Smooth muscle cell of the brain vasculature (primary cell): ENCODE measurements at places on chromosomes 16 and 17.

DNA sequence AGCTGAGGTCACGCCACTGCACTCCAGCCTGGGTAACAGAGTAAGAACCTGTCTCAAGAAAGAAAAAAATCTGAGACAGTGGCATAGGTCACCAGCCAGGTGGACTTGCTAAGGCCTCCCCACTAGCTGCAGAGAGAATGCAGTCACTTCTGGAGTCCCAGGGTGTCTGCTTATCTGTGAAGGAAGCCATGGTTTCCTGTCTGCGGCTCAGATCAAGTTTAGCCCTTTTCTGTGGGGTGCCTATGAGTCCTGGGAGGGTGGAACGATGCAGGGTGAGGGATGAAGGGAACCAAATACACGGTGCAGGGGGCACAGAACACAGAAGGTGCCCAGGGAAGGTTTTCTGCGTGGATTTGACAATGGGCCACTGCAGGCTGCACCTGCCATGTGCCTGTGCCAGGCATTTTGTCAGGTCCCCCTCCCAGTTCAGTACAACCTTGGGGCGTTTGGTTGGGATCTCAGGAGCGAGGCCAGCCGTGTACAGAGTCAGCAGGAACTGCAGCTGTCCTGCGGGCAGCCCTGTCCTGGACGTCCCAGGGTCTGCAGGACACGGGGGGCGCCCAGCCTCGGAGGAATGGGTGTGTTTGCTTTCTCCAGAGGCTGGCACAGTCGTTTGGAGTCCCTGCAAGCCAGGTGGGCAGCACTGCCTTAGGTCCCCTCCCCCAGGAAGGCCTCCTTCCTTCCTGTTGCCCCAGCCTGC lies 41.8 kb downstream of the RAB11FIP4 start:
- no peak for DNase-seq

- no peak for DNase-seq
Measured at GRCh38 chr17:82370471-82371332, 863 bp upstream of the UTS2R start.

DNA sequence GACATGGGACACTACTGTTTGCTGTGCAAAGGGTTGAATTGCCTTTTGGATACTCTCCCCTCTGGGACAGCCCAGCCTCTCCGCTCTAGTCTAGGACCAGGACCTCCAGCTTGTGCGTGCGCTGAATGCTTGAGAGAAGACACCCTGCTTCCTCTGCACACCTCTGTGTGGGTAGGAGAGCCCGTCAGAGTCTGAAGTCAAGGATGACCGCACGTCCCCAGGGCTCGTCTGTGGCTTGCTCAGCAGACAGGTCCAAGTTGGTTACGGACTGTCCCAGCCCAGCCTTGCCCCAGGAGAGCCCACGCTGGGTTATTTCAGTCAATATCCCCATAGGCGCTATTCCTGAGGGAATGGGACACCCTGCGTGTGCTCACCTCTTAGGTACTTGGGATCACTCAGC lies 3.7 kb downstream of the C16orf89 start:
- DNase-seq: no peak

- no peak for DNase-seq
Measured at GRCh38 chr17:47875011-47875985, 20.7 kb upstream of the SP2 start.

GRCh38 chr16:30112197-30113030 lies 923 bp downstream of the GDPD3 start:
- no peak for DNase-seq

GRCh38 chr17:42276359-42276608 lies at the start of gene STAT5B:
TSS of gene STAT5B (minus strand) at chr17:42276391. CDS start at chr17:42232127, 44,264 bp downstream.
- DNase-seq: no peak

GRCh38 chr16:73006026-73006425 lies 41.9 kb downstream of the ZFHX3 start:
- no peak for DNase-seq

- DNase-seq: no peak
Measured at GRCh38 chr17:46035112-46035818, 36.2 kb downstream of the STH start.

- no peak for DNase-seq
Measured at GRCh38 chr16:72677662-72678447, 370.1 kb downstream of the ZFHX3 start.
